ENCODE measurements at places on chromosomes 13 and 19.

GRCh38 chr13:20869540-20869939, 33.0 kb downstream of the XPO4 start:
- DNase-seq: no peak

GRCh38 chr13:47092202-47092601, 195.3 kb upstream of the HTR2A start:
- no peak for DNase-seq

- no peak for DNase-seq
Observed at GRCh38 chr19:45507872-45508416, 665 bp downstream of the VASP start.

DNA sequence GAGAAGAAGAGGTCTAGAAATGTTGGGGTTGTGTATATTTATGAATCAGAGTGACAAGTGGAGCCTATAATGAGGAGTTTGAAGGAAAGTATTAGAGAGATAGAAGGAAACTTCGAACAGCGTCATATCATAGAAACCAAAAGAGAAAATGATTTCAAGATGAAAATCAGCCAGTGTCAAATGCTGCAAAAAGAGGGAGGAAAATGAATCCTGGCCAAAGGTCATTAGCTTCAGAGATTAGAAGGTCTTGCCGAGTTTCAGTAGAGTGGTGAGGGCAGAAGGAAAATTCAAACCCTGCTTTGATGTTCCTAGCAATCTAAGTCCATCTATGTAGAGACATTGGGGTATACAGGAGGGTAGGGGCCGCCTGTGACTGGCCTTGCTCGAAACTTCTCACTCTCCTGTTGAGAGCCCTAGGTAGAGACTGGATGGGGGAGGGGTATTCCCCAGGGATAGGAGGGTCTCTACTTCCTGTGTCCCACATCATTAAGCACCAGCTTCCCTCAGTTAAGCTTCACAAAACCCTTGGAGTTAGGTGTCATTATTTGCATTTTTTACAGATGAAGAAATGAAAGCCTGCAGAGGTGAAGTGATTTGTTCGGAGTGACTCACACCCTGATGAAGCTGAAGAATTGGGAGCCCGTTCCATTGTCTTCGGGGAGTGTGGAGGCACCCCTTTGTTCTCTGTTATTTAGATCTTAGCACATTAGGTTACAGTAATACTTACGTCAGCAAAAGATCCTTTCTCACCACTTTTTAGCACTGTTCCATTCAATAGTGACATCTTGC, 62.8 kb downstream of the FGF9 start:
- no peak for DNase-seq

- no peak for DNase-seq
Observed at GRCh38 chr19:51539821-51540366, 8.4 kb upstream of the SIGLEC6 start.

DNA sequence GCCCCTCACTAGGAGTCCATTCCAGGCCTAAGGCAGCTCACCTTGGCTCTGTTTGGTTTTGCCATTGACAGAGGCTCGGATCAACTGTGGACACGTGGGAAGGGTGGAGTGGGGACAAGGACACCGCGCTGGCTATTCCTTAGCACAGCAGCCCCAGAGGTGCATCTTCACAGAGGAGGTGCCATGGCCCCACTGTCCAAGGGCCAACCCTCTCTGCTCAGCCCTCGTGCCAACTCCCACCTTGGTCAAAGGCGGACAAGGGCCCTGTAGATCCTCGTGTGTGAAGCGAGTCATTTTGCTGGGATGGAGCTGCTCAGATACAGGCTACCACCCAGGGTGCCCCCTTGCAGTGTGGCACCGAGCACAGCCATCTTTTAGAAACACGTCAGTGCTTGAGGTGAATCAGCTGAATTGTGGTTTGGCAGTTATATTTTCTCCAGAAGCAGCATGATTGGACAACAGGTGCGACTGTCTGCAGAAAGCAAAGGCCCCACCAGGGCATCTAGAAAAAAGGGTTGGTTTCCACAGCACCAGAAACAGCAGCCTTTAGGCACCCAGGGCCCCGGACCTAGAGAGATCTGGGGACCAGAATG, 192.1 kb upstream of the GPR12 start:
- no peak for DNase-seq

Measured in stimulated activated CD4-positive, alpha-beta T cell treated with anti-CD3 and anti-CD28 coated beads, Interleukin-1b, Interleukin-23, amount 100 ng/mL, for 24 hours (primary cell).